ENCODE measurements at places on chromosomes 16 and 17.

DNA sequence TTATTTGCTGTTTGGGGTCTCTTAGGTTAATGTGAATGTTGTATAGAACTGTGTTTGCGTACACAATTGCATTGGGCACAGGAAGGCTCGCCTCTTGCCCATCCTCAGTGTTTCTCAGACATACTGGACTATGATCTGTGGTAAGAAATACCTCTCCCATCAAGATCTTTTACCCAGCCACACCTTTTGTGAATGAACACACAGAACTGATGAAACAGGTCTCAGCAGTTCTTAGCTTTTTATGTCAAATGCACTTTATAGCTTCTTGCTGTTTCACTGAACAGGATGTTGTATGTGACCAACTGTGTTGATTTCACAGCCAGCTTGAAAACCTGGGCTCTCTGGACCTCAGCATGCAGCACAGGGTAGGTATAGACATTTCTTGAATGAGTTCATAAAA, 31.5 kb downstream of the HAPSTR1 start:
- H3K4me3 ChIP-seq = no peak overlapping the region
- peaks cover 4% of the 10 kb centered on the region for H3K4me1 ChIP-seq
- H3K36me3 ChIP-seq = peaks cover 19% of the 10 kb centered on the region
- no peak for DNase-seq
- no peaks in the 10 kb centered on the region for H3K27me3 ChIP-seq
- peak overlapping the region; percentile 46 for H3K27ac ChIP-seq

GRCh38 chr17:57956291-57957119, 1.3 kb upstream of the CUEDC1 start:
- peaks cover 3% of the 10 kb centered on the region for H3K27me3 ChIP-seq
- H3K4me3 ChIP-seq = peak overlapping the region; percentile 90
- peak overlapping the region; percentile 77 for H3K27ac ChIP-seq
- peaks cover 3% of the 10 kb centered on the region for H3K36me3 ChIP-seq

DNA sequence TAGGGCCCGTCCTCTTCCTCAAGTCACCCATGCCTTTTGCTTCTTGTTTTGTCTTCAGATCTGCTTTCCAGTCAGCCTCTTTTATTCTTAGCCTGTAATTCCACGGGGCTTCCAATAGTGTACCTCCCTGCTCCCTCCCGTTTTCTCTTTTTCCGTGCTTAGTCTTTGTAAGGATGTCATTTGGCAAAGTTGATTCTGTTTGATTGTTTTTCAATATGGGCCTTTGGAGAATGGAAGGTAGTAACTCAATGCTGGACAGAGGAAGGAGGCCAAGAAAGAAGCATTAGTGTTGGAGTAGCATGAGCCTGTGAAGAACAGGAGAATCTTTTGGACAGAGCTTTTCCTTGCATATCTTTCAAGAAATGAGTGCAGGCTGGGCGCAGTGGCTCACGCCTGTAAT, 6.5 kb downstream of the WWP2 start:
- H3K27ac ChIP-seq = no peak overlapping the region
- H3K4me3 ChIP-seq = no peak overlapping the region
- no peak for DNase-seq
- H3K4me1 ChIP-seq = peaks cover 18% of the 10 kb centered on the region

DNA sequence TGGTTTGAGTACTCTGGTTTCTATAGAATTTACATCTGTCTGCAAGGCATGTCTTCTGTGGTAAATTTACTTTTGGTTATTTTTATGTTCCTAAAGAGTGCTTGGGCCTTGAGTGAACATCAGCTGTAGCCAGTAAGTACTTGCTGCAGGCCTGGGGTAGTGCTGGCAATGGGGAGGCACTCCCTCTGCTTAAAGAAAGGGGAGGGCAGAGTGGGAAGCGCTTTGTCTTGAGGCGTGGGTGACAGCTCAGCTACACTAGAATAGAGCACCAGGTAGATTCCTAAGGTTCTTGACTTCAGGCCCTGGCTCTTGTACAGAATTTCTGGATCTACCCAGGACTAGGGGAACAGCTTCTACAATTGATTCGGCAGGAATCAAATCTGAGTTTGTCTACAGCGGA, 50.6 kb downstream of the MPHOSPH6 start:
- H3K4me1 ChIP-seq = no peaks in the 10 kb centered on the region
- H3K27ac ChIP-seq = no peak overlapping the region
- no peak overlapping the region for H3K4me3 ChIP-seq
- H3K36me3 ChIP-seq = no peaks in the 10 kb centered on the region

DNA sequence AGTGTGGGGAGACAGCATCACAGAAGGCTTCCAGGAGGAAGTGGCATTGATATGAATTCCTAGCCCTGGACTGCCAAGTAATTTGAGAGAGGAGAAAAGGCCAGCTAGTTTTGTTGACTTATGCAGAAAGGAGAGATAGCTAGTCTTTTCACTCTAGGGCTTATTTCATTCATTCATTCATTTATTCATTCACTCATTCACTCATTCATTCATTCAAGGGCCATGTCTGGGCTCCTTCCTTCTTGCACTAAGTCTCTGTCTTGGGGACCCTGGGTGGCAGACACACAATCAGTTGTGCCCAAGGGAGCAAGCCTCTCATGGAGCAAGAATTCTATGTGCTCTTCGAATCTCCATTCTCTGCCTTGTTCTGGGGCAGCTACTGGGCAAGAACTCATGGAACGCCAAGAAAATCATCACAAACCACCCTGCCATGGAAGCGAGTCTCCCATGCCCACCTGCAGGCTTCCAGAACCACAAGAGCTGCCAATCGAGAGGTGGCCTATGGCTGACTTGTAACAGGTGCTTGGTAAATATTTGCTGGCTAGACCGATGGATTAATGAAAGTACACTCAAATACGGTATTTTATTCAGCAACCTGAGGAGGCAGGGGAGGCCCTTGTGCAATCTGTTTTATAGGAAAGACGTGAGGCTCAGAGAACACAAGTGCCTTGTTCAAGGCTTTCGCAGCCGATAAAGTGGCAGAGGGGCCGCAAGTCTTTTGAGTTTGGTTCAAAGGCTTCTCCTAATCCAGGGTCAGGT, 223.6 kb downstream of the XYLT1 start:
- H3K27ac ChIP-seq = no peak overlapping the region
- H3K36me3 ChIP-seq = no peaks in the 10 kb centered on the region
- no peaks in the 10 kb centered on the region for H3K4me1 ChIP-seq
- H3K4me3 ChIP-seq = no peak overlapping the region
- H3K27me3 ChIP-seq = peaks cover 5% of the 10 kb centered on the region

All from type B pancreatic cell (in vitro differentiated cells).